ENCODE measurements at places on chromosomes 5 and 9.

GRCh38 chr5:126591549-126591948 lies 3.5 kb downstream of the ALDH7A1 start:
- no peak for DNase-seq

GRCh38 chr9:14480526-14480925 lies 166.6 kb upstream of the NFIB start:
- no peak for DNase-seq

DNA sequence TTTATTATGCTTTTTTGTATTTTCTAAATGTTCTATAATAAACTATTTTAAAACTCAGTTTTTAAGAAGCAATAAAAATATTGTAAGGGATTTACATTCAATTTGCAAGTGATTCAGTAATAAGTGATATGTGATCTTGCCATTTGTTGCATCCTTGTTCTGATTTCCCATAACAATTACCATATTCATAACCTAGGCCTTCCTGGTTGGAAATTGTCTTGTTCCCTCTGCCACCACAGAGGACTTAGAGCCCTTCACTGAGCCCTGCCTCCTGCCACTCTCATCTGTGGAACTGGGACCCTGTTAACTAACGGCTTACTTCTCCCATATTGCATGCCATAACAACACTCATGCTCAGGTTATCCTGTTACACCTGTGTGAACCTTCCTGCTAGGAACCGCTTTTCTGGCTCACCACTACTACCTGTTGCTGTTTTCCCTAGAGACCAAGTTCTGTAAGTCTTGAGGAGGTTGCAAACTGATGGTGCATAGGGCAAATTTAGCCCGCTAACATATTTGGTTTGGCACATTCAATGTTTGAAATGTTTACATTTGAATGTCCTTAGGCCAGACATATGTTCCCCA lies 32.9 kb upstream of the DTWD2 start:
- no peak for DNase-seq

- no peak for DNase-seq
Measured at GRCh38 chr5:172284611-172284980, 1.0 kb upstream of the UBTD2 start.

- DNase-seq: no peak
Measured at GRCh38 chr5:6424110-6424659, 24.5 kb upstream of the UBE2QL1 start.
